RWPE2 (cell line): ENCODE measurements at places on chromosomes 16 and 17.

- DNase-seq, result no peak
Measured at GRCh38 chr16:64138006-64138405, 983.9 kb downstream of the CDH11 start.

GRCh38 chr16:979859-980594 is 1.5 kb upstream of the SOX8 start:
- no peak for DNase-seq

DNA sequence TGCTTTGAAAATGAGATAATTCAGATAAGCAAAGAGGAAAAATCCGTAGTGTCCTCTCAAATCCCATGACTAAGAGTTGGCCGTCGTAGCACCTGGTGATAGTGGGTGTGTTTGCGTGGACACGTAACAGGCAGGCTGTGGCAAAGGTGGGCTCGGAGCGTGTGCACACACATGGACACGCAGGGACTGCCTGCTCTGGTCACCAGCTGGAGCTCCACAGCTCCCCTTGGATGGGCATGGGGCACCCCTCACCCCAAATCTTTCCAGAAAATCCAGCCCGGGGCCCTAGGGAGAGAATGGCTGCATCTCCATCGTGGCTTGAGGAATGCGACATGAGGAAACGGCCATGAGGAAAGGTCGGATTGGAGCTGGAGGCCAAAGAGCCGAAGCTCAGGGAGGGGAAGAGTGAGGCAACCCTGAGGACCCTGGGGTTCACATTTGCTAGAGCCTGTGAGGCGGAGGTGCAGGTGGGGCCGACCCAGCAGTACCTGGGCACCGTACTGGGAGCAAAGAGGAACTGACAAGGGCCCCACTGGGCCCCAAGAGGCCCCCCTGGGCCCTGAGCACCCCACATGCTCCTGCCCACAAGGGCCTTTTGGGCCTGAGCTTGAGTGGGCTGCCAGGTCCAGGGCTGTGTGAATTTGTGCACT is 51.6 kb downstream of the DNAH17 start:
- peak; percentile 42 for DNase-seq

DNA sequence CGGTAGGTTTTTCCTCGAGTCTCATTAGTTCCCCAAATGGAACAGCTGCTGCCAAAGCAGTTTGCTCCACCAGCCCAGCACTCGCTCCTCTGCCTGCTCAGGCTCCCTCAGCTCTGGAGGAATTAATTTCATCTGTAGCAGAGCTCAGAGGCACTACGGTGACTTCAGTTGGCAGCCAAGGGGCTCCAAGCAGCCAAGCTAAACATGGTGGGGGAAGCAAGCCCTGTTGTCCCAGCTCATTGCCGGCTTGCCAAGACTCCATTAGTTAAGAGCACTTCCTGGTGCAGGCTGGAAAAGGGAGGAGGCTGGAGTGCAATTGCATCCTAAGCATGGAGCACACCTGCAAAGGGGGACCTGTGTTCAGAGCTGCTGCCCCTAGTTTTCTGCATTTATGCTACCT is 78.7 kb upstream of the GPRC5B start:
- DNase-seq, result no peak

- DNase-seq, result no peak
Measured at GRCh38 chr16:75206749-75207451, at the start of gene CTRB2. Gene CTRB2, minus strand, starts transcription at chr16:75207161. Its CDS starts 20 bp downstream, at chr16:75207141.

GRCh38 chr17:47301161-47301560 is 22.6 kb upstream of the EFCAB13 start:
- DNase-seq, result no peak

GRCh38 chr17:76623271-76624146 is 20.0 kb downstream of the ST6GALNAC1 start:
- no peak for DNase-seq

DNA sequence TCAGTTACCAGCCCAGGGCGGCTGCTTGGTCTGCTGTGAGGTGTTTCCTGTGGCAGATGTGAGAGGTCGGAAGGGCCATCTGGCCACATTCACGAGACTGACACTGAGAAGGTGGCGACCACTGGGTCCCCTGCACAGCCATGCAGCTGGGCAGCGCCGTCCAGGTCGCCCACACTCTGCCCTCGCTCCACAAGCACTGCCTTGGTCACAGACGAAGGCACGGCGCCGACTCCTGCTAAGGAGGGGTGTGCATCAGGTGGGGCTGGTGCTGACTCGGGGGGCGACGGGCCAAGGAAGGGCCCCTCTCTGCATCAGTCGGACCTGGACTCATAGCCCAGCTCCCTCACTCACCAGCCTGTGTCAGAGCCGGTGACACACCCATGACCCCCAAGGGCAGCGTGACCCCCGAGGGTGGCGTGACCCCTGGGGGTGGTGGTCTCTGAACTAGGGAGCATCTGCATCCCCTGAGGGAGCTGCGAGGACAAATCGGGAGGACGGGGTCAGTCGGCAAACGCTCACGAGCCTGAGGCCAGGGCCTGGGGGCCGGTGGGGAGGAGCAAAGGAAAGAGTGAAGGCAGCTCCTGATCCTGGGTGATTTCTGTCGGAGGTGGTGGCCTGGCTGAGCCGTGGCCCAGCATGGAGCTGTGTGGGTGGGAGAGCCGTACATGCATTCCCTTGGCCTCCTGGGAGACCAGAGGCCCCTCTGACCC is 30.4 kb downstream of the NME3 start:
- no peak for DNase-seq

GRCh38 chr17:3688027-3688553 is 7.9 kb downstream of the P2RX5 start:
- DNase-seq, result no peak

DNA sequence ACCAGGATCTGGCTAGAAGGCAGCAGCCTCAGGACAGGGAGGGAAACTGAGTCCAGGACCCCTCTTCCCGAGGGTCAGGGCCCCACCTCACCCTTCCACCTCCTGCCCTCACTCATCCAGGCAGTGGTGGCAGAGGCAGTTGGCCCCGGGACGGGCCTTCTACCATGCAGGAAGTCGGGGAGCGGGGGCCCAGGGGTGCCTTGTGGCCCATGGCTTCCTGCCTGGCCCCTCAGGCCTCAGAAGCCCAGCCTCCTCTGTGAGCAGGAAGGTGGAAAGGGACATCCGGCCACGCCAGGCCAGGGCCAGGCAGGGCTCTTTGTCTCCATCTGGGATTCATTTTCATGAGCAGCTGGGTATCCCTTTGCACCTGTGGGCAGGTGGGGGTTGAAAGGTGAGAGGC is 58.5 kb downstream of the BAHCC1 start:
- no peak for DNase-seq

DNA sequence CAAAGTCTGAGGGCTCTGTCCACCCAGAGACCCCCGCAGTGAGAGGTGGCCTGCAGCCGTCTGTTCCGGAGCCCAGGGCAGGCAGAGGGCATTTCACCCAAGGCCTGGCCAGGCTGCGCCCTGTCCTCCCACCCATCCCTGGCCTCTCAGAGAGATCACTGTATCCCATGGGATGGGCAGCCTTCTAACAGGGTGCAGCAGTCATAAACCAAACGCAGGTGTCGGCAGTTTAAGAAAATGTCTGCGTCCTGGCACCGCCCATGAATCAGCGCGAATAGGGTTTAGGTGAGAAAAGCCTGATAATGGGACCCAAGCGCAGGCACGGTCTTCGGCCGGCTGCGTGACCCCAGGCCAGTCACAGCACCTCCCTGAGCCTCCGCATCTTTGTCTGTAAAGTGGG is 5.4 kb downstream of the CYBA start:
- no peak for DNase-seq

DNA sequence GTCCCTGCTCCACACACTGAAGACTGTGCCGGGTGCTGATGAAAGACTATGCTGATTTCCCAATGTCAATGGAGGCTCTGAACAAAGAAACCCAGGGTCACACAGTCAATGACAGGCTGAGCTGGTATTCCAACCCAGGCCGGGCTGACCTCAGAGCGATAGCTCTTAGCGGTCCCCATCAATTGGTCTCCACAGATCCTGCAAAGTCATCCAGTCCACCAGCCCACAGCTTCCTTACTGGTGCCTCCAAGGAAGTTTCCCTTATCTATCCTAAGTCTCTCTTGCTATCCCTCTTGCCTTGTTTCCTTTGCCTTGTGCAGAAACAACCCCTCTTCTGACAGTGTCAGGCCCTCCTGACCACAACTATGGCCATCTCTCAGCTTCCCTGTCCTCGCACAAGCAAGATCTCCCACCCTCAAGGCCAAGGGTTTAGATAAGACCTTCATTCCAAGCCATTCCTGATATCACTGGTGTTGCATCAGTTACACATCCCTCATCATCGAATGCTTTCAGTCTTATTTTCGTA is 52.7 kb upstream of the KSR1 start:
- DNase-seq, result no peak

DNA sequence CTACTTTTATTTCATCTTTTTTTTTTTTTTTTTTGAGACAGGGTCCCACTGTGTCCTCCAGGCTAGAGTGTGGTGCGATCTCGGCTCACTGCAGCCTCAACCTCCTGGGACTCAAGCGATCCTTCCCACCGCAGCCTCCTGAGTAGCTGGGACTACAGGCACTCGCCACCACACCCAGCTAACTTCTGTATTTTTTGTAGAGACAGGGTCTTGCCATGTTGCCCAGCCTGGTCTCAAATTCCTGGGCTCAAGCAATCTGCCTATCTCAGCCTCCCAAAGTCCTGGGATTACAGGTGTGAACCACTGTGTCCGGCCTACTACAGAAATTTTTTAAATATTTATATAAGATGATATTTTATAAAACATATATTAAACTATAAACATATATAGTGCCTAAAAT is 4.8 kb downstream of the MYO18A start:
- no peak for DNase-seq

- no peak for DNase-seq
Measured at GRCh38 chr17:32141679-32142037, 644 bp upstream of the RHOT1 start.

DNA sequence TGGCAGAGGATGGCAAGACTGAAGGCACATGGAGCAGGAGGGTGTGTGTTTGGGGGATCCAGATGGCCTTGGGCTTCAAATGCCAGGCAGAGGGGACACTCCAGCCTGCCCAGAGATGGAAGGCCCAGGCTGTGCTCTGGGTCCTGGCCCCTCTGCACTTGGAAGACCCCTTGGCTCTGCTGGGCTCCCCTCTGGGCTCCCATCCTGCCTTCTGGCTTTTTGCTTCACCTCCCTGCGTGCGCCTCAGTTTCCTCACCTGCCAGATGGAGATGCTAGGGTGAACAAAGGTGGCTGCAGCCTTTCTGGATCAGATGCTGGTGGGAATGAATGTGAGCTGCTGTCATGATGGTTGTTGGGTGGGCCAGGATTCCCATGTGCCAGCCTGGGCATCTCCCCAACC is 3.0 kb downstream of the SNN start:
- no peak for DNase-seq

GRCh38 chr17:37052450-37052849 is 103.7 kb downstream of the AATF start:
- DNase-seq, result no peak

DNA sequence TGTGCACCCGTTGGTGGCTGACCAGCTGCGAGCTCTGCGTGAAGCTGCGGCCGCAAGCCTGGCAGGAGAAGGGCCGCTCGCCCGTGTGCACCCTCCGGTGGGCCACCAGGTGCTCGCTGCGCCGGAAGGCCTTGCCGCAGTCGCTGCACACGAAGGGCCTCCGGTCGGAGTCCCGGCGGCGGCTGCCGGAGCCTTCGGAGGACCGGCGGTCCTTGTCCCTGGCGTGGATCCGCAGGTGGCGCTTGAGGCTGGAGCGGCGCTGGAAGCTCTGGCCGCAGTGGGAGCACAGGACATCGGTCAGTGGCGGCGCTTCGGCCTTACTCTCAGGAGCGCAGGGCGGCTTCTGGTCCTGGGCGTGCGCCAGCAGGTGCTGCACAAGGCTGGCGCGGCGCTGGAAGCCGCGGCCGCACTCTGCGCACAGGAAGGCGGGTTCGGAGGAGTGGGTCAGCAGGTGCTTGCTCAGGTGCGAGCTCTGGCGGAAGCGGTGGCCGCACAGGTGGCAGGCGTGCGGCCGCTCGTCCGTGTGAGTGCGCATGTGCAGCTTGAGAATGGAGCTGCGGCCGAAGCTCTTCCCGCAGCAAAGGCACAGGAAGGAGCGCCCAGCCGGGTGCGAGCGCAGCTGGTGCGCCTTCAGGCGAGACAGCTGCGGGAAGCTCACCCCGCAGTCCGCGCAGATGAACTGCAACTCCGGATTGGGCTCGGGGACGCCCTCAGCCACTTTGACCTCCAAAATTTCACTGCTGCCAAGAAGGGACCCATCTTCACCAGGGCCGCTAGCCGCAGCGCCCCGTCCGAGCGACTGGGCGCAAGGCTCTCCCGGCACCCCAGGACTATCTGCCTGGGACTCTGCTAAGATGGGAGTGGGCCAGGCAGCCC is 9.1 kb downstream of the ZSCAN10 start:
- DNase-seq, result no peak

GRCh38 chr17:56779898-56780777 is 53.6 kb downstream of the C17orf67 start:
- DNase-seq, result peak; percentile 69

- DNase-seq, result no peak
Measured at GRCh38 chr17:69760562-69760961, 314.5 kb upstream of the KCNJ16 start.

GRCh38 chr17:77959126-77959925 is 823 bp downstream of the TNRC6C start:
- DNase-seq, result no peak

- DNase-seq, result no peak
Measured at GRCh38 chr16:65600046-65600445, 478.2 kb upstream of the CDH11 start.

GRCh38 chr16:4602331-4602730 is 12.4 kb downstream of the UBALD1 start:
- DNase-seq, result no peak

- no peak for DNase-seq
Measured at GRCh38 chr17:32461853-32462617, 17.7 kb downstream of the PSMD11 start.
